ENCODE measurements at places on chromosomes 3 and 15.

- no peak for DNase-seq
Measured at GRCh38 chr3:39133822-39134221, 19.6 kb downstream of the CSRNP1 start.

- DNase-seq, result no peak
Measured at GRCh38 chr3:73656241-73656890, 31.6 kb upstream of the PDZRN3 start.

DNA sequence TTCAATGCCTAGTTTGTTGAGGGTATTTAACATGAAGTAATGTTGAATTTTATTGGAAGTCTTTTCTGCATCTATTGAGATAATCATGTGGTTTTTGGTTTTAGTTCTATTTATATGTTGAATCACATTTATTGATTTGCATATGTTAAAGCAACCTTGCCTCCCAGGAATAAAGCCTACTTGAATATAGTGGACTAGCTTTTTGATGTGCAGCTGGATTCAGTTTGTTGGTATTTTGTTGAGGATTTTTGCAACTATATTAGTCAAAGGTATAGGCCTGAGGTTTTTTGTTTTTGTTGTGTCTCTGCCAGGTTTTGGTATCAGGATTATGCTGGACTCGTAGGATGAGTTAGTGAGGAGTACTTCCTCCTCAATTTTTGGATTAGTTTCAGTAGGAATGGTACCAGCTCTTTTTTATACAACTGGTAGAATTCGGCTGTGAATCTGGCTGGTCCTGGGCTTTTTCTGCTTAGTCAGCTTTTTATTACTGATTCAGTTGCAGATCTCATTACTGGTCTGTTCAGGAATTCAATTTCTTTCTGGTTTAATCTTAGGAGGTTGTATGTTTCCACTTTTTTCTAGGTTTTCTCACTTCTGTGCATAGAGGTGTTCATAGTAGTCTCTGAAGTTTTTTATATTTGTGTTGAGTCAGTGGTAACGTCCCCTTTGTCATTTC, 209.8 kb upstream of the RBMS3 start:
- no peak for DNase-seq

- DNase-seq, result no peak
Measured at GRCh38 chr3:30682434-30683155, 76.2 kb downstream of the TGFBR2 start.

- DNase-seq, result peak; percentile 61
Measured at GRCh38 chr3:195895861-195896360, 12.4 kb downstream of the TNK2 start.
